ENCODE measurements at places on chromosomes 1 and 21.

GRCh38 chr1:32969566-32969965, 5.0 kb upstream of the RNF19B start:
- DNase-seq: no peak

- no peak for DNase-seq
Measured at GRCh38 chr1:156198831-156199349, 5.0 kb downstream of the SLC25A44 start.

GRCh38 chr1:234489007-234489697, 10.2 kb upstream of the TARBP1 start:
- no peak for DNase-seq

DNA sequence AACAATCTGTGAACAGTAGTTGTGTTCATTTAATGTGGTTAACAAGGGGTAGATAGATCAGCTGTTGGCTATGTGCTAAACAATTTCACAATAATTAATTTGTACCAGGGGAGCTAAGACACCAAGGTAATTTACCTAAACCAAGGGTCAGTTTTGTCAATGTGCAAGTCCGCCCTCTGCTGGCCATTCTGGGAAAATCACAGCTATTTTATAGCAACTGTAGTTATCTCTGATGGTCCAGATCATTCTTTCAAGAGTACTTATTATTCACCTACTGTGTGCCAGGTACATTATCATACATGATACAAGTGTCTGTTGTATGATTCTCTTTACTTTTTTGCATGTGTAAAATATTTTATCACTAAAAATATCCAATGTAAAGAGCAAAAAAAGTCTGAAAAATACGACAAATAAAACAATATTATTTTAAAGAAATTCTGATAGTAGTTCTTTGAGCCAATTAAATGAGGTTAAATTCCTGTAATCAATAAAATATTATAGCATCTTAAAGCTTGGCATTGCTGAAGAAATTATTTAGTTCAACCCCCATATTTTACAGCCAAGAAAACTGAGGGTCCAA, 312.3 kb upstream of the FAM78B start:
- peak; percentile 82 for DNase-seq

- no peak for DNase-seq
Measured at GRCh38 chr1:229087339-229087738, 183.6 kb upstream of the RAB4A start.

DNA sequence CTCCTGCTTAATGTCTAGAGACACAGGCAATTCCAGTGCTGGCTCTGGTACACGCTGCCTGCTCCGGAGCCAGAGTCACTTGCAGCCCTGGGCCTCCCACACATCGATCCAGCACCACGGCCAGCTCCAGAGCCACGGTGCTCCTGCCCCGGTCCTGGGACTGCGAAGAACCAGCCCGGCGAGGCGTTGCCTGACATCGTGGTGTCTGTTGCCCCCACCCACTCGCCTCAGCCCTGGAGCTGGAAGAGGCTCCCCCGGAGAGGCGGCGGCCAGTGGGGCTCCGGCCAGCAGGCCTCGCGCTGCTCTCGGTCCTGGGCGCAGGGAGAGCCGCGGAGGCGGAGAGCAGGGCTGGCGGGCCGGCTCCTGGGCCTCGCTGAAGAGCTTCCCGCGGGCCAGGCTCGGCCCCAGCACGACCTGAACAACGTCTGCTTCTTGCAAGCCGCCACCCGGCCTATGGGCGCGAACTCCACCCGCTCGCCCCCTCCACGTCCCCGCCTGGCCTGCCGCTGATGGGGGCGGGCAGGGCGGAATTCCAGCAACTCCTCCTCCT, 364.8 kb downstream of the CEP170 start:
- no peak for DNase-seq

DNA sequence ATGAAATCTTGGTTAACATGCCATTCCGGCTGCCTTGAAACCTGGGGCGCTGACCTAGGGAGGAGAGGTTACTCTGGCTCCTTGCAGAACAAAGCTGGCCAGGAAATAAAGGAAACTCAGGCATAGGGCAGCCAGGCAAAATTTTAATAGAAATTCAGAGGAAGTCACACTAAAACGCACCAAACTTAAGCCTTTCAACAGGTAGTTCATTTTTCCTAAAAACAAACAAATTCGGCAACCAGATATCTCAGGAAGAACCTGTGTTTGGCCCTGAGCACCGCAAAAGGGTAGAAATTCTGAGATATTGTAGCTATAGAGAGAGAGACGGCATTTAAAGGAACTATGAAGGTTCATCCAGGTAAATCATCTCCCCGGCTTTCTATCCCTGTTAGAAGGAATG, 13.1 kb downstream of the LYST start:
- DNase-seq: no peak

- peak; percentile 78 for DNase-seq
Measured at GRCh38 chr1:167713330-167714081, 8.3 kb upstream of the MPZL1 start.

DNA sequence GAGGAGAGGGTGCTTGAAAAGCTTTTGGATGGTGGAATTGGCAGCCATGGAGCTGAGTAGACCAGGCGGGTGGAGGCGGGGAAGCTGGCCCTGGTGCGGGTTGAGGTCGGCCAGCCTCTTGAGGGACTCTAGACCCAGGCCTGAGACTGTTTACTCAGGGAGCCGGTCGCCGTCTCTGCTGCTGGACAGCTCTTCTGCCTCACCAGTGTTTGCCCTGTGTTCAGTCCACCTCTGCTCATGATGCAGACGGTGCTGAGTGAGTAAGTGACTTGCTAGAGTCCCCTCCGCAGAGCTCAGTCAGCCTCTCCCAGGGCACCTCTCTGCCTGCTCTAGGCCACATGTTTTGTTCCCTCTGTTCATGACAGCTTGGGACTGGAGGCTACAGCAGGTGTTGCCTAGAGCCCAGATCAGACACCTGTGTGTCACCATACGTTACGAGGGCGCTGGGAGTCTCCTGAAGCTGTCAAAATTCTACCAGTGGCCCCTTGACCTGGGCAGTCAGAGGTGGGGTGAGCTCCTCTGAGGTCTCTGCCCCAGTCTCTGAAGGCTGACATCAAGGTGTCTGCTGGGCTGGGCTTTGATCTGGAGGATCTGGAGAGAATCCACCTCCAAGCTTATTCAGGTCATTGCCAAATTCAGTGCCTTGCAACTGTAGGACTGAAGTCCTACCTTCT, 73.5 kb upstream of the WNT4 start:
- no peak for DNase-seq

GRCh38 chr1:5725406-5725805, 266.8 kb downstream of the NPHP4 start:
- no peak for DNase-seq

- DNase-seq: no peak
Measured at GRCh38 chr1:67626861-67627235, 58.2 kb upstream of the GADD45A start.
